ENCODE measurements at places on chromosomes 11 and 22.
A peak's percentile ranks its signal among the peaks of the same experiment; 100 is the strongest.

- DNase-seq = no peak
Observed at GRCh38 chr11:33616552-33616951, 84.1 kb downstream of the C11orf91 start.

DNA sequence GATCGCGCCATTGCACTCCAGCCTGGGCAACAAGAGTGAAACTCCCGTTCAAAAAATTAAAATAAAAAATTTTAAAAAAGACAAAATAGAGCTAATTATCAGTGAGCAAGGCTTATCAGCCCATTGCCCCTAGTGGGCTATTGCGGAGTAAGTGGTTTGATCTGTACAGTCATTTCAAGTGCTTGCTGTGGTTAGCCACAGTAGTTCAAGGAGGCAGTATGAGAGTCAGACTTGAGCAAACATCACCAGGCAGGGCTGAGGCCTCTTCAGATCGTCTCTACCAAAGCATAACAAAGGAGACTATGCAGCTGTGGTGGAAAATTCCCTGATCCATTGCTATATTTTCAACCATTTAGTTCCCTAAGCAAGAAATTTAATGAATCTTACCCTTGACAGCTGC is 4.3 kb upstream of the SBF2 start:
- no peak for DNase-seq

DNA sequence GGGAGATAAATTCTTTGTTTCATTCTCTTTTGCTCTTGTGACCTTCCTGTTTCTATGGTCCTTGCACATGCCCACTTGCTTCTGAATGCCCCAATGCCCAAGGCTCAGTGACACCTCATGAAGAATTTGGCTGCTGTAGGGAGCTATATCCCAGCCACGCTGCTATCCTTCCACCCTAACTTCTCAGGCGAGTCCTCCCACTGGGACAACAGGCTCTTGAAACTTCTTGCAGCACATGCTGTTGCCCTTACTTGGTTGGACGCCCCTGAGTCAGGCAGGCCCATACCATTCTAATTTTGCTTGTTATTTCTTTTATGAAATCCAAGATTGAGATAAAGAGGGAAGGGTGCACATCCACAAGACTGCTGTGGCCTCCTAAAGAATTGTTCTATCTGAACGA is 57.6 kb upstream of the BLID start:
- DNase-seq = no peak

- no peak for DNase-seq
Observed at GRCh38 chr22:48703265-48703941, 1124.3 kb downstream of the BRD1 start.

DNA sequence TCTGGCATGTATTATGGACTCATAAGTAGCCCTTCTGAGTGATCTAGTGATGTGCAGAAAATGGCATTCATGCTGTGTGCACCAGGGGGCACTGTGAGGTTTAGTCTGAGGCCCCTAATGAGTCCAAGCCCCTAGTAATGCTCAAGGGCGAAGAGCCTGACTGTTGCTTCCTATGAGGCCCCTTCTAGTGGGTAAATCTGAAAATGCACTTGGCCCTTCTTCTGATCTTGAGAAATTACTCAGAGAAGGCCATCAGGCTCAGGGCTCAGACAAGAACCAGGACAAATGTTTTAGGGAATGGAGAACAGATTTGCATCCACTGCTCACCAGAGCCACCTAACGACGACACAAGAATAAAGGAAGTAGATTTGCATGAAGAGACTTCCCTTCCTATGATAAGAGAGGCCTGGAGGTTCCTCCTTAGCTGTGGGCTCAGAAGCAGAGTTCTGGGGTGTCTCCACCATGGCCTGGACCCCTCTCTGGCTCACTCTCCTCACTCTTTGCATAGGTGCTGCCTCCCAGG is 75.8 kb downstream of the GGTLC2 start:
- DNase-seq = peak; percentile 16

GRCh38 chr11:22177186-22177585 is 15.7 kb upstream of the ANO5 start:
- no peak for DNase-seq

GRCh38 chr11:117634756-117635603 is 162.0 kb downstream of the DSCAML1 start:
- DNase-seq = no peak

- DNase-seq = no peak
Observed at GRCh38 chr22:21725956-21726649, 9.5 kb downstream of the YPEL1 start.

GRCh38 chr11:116842117-116842516 is 4.7 kb upstream of the APOA1 start:
- DNase-seq = no peak

- no peak for DNase-seq
Observed at GRCh38 chr22:46671824-46672432, 51.7 kb downstream of the GRAMD4 start.

GRCh38 chr22:44393066-44393465 is 80.3 kb upstream of the SHISAL1 start:
- no peak for DNase-seq

GRCh38 chr11:75820645-75821044 is 5.6 kb downstream of the UVRAG start:
- DNase-seq = no peak

DNA sequence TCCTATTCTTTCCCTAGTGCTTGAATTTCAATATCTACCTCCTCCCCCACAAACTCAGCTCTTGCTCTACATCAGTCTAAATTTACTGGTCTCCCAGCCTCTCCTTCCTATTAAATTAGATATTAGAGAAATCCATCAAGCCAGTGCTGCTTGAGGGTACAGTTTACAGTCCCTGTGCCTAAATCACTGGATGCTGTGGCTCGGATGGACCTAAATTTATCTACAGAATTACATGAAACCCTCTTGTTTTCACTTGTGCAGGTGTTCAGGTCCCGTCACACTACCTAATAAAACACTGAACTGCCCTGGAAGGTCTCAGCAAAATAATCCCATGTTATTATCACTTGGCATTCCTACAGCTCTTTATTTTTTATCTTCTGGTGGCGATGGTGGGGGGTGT is 134.7 kb upstream of the E2F8 start:
- no peak for DNase-seq

GRCh38 chr11:47243454-47243853 is 5.2 kb downstream of the ACP2 start:
- no peak for DNase-seq

DNA sequence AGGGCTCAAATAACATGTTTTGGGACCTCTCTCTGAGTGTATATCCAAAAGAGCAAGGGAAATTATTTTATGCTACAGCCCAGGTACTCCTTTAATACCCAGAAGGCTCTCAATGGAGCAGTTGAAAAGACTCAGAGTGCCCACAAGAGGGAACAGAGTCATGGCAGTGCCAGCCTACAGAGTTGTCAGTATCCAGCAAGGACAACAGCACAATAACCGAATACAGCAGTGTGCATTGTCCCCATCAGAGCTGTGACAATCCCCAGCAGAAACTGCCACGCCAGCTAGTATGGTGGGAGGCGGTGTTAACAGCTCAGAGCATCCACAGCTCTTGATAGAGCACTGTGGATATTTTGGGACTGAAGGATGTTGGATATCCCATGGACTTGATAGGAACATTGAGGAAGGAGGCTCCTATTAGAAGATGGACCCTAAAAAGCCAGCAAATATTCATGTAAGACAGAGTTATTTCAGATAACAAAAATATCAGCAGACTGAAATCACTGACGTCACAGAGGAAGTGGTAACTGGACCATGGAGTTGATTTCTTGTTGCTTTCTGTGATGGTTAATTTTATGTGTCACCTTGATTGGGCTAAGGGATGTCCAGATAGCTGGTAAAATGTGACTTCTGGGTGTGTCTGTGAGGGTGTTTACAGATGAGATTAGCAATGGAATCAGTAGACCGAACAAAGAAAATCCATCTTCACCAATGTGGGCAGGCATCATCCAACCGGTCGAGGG is 17.7 kb upstream of the PAFAH1B2 start:
- DNase-seq = no peak

DNA sequence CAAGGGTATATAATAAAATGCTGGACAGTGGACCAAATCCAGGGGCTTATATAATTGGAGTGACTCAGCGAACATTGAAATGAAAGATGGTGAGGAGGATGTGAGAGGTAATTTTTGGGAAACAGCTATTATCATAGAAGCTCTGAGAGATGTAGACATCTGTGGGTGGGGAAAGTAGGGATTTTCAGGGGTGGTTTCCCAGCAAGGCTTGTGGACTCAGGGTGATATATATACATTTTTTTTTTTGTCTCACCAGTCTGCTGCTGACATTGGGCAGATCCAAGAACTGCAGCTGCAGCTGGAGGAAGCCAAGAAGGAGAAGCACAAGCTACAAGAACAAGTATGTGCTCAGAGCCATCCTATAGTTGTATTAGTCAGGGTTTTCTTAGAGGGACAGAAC is 208.1 kb downstream of the MYO18B start:
- DNase-seq = no peak

DNA sequence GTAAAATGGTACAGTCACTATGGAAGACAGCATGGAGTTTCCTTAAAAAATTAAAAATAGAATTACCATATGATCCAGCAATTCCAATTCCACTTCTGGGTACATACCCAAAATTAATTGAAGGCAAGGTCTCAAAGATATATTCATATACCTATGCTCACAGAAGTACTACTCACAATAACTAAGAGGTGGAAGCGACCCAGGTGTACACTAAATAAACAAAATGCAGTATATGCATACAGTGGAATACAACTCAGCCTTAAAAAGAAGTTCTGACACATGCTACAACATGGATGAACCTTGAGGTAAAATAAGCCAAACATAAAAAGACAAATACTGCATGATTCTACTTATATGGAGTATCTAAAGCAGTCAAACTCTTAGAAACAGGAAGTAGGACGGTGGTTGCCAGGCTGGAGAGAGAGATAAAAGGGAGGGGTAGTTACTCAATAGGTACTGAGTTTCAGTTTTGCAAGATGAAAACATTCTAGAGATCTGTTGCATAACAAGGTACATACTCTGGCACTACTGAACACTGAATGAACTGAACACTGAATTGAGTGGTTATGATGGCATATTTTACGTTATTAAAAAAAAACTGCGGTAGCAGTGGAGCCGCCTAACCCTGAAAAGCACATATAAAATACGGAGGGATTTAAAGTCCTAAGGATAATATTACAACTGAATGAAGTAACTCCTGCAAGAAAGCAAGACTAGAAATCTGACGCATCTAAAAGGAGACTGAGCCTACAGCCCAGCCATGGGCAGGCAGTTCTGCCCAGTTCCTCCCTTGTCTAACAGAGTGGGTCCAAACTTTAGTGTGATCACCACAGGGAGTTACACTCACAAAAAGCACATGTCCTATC is 12.8 kb downstream of the DGCR2 start:
- no peak for DNase-seq

DNA sequence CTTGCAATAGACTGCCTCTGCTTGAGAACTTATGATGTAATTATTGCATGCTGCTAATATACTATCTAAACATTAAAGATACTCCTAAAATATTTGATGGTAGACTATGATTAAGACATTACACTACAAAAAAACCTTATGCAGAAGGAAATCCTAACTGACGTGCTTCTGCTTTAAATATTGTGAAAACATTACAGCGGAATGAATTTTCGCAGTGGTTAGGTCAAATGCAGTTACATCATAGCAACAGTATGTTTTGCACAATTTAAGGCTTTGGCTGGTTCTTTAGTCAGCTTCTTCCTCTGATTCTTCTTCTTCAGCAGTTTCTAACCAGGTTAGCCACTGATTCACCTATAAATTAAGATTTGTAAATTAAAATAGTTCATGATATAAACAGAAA is 11.2 kb downstream of the EIF4G2 start:
- no peak for DNase-seq

GRCh38 chr11:100806296-100806695 is 119.2 kb downstream of the ARHGAP42 start:
- no peak for DNase-seq

- no peak for DNase-seq
Observed at GRCh38 chr22:43839781-43840180, 22.5 kb downstream of the SULT4A1 start.

- peak; percentile 73 for DNase-seq
Observed at GRCh38 chr11:12673924-12674570, at the start of gene TEAD1. TSS of gene TEAD1 (plus strand) at chr11:12674421.

DNA sequence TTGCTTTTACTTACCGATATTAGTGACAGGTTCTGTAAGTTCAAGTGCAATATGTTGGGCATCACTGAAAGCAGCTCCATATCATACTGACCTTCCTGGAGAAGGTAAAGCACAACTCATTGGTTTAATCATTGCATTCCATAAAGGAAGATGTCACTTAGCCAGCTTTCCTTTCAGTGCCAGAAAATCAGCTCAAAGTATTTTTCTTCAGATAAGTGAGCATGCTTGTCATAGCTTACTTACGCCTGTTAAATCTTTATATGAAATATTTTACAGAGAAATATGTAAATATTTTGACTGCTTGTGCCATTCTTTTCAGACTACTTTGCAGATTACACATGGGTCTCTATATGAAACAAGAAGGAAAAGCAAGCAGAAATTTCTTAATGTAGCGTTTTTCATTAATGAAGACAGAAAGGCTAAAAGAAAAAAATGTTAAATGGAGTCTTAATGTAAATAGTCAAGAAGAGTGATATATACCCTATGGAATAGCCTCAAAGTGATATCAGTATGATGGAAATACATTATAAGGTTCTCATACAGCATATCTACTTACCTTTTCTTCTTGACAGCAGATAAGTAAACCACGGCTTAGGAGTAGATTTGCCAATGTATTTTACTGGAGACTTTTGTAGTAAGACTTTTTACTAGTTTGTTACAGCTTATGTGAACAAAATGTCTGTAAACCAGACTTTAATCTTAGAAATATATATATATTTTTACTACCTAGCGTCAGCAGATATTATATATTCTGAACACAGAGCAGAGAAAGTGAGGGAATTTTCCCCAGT is 649.7 kb downstream of the METTL15 start:
- DNase-seq = no peak

DNA sequence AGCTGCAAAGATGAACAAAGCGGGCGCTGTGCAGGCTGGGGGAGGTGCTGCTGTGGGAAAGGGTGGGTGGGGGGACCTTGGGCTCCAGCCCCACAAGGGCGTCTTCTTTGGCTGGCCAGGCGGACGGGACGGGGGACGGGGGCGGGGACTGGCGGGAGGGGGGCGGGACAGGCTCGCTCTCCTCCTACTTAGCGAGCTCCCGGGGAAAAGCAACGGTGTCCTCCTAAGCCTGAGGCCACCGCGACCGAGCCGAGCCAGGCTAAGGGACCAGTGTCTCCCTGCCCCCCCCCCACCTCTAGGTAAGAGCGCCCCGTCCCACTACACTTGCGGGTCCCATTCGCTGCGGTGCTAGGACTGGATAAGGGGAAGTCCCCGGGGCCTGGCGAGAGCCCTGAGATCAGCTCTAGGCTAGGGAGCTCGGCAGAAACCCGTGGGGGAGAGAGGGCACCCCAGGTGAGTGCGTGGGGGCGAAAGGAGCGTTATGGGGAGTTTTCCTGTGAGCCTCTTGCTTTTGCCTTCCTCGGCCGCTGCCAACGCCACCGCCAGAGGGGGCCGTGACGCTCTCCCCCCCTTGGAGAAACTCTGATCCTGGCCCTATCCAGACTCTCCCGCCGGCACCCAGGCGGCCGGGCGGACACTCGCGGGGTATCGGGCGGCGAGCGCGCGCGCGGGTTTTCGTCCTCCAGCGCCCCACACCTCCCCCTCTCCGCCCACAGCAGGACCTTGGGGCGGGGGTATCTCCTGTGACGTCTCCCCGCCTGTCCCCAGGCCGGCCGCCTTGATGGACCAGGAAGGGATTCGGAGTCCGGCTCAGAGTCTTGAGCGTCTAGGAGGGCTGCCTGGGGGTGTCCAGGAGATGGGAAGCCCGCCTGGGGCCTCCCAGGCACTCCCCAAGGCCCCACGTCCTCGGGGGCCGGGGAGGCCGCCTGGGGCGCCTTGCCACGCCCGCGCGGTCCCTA is at the start of gene PHLDB1:
Gene PHLDB1 (plus strand): TSS at position 215 of the 959 bp plus-strand sequence. CDS start 6,222 bp downstream, outside the sequence.
- no peak for DNase-seq

All from iPS DF 6.9 (cell line).